Renal cortex interstitium (tissue), 15 donors: ENCODE measurements at places on chromosomes 13 and 19.

DNA sequence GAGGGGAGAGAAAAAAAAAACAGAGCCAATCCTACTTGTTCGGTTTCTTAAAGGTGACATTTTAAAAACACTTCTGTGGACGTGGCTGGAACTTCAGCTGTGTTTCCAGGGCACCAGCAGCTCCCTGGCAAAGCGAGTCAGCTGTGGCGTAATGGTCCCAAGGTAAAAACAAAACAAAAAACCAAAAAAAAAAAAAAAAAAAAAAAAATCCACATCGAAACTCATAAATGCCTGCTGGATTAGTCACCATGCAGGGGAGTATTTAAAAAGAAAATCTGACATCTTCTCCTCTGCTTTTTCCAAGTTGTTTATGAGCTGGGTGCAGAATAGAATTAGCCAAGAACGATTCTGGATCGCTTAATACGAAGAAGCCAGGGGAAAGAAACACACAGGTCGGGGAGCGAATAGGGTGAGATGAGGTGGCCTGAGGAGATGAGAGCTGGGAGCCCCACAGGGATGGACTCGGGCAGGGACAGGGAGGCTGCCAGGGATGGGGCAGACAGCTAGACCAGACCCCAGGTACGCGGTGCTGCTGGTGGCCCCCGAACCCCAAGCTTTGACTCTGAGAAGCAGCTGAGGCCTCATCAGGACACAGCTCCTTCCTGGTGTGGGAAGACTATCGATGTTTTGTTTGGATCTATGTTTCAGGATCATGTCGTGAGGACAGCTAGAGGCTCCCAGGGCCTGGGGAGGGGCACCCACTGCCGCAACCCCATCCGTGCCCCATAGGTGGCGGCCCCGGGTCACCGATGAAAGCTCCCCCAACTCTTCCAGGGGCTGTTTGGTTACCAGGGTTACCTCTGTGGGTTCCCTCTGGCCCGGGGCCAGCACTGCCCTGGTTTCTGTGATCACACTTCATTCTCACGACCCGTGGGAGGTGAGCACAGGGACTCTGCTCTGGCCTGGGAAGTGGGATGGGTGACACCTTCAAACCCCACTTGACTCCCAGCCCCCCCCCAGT lies 3.1 kb upstream of the CTXN1 start:
- no peak for DNase-seq

GRCh38 chr19:58571575-58571947 lies 1.6 kb downstream of the MZF1 start:
- DNase-seq: no peak

GRCh38 chr13:34749046-34749445 lies 193.0 kb upstream of the NBEA start:
- DNase-seq: no peak

GRCh38 chr13:62512194-62513141 lies 1096.8 kb upstream of the PCDH20 start:
- DNase-seq: peak; percentile 12

DNA sequence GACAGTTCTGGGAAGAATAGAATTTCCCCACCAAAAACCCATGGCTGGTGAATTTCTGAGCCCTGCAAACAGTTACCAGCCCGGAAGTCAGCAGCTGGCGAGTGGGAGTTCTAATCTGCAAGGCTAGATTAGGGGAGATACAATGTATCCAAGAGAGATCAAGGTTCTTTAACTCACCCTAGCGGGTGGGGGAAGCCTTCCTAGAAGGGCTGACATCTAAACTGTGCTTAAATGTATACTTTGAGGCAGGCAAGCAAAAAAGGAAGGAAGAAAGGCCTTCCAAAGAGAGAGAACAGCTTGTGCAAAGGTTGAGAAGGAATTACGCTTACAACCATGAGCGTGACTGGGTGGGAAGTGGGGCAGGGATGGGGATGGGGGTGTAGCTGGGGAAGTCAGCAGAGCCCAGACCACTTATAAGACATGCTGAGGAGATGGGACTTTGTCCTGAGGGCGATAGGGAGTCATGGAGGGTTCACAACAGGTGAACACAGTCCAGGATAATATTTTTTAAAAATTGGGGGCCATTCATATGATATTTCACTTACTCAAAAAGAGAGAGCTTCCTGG lies 20.8 kb upstream of the ZNRF4 start:
- DNase-seq: no peak

- DNase-seq: peak; percentile 90
Observed at GRCh38 chr19:56637976-56638555, 4.9 kb upstream of the SMIM17 start.
